ENCODE measurements at places on chromosomes 7 and 10.

DNA sequence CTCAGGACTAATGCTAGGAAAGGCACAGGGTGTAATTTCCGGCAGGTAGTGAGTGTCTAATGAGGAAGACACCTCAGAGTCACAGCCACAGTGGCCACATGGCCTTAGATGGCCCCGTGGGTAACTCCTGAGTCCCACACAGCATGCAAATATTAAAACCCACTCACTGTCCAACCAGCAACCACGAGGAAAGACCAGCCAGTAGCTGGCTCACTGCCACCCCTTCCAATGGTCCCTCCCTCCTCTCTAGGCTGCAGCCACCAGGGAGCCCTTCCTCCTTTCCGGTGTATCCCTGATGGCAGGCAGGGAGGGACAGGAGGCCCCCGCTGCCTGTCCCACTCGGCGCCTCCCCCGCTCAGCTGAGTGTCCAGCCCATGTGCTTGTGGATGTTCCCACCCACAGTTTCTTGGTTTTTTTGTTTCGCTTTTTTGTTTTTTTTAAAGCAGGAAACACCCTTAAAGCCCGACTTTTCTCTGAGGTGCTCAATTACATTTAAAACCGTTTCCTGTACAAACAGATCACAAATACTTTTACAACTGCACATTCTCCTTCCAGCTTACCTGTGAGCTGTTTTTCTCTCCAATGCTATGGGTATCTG, 9.2 kb downstream of the BNIP3 start:
- DNase-seq: no peak

- DNase-seq: no peak
Measured at GRCh38 chr10:35675846-35676245, 33.8 kb upstream of the FZD8 start.

DNA sequence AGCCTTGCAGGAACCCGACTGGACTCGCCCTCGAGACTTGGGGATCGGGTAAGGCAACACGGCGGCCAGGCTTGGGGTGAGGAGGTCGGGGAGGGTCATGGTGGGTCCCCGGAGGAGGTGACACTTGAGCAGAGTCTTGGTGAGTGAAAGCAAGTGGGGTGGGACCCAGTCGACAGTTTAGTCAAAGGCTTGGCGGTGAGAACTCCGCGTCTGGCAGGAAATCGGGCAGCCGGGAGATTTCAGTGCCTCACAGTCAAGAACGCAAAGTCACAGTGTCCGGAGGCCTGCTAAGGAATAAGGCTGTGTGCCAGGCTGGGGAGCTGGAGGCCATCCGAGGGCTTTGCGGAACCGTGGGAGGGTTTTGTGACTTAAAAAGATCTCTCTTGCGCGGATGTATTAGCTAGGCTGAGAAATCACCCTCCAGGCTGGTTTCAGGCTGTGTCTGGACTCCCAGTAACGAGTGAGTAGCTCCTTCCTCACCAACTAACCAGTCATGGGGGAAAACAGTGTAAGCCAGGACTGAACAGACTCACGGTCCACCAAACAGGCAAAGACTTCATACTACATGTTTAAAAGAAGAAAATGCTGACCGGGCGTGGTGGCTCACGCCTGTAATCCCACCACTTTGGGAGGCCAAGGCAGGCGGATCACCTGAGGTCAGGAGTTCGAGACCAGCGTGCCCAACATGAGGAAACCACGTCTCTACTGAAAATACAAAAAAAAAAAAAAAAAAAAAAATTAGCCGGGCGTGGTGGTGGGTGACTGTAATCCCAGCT, 613 bp downstream of the AP5Z1 start:
- DNase-seq: no peak

DNA sequence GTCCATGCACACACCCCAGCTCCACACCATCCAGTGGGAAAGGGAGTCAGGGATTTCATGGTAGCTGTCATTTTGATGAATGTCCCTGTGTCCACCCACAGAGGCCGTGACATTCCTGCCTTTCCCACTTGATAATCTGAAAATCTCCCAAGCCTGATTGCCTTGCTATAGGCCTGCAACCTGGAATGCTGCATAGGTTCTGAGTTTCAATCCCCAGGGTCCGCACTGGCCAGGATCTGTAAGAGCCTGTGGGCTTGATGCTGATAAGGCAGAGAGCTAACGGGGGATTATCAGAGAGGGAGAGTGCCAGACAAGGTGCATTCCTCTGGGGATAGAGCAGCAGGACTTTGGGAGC, 57.5 kb downstream of the RBM20 start:
- no peak for DNase-seq

DNA sequence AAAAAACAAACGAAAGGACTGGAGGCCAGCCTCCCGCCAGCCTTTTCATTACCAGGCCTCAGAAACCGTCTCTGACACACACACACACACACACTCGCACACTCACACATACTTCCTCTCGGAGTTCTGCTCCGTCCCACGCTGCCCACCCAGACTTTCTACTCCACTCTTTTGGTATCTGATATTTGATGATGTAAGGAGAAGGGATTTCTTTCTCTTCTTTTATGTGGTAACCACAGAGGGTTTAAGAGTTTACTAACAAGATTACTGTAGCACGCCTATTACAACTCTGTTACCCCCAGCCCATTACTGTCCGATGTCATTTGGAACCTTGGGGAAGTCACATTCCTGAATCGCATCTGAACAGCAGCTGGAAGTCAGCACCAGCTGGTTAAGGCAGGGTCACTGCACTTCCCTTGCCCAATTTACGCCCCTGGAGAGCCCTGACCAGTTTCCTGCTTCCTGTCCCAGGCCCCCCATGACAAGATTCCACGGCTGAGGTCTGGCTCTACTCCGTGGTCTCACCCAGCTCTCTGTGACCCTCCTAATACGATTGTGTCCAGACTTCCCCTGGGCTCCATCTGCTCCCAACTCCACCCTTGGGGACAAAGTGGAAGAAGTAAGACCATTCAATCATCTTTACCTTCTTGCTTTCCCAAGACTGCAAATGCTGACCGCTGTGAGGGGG, 1.1 kb downstream of the DENND2A start:
- no peak for DNase-seq

GRCh38 chr10:43857206-43857930, 208.7 kb upstream of the ZNF32 start:
- no peak for DNase-seq

DNA sequence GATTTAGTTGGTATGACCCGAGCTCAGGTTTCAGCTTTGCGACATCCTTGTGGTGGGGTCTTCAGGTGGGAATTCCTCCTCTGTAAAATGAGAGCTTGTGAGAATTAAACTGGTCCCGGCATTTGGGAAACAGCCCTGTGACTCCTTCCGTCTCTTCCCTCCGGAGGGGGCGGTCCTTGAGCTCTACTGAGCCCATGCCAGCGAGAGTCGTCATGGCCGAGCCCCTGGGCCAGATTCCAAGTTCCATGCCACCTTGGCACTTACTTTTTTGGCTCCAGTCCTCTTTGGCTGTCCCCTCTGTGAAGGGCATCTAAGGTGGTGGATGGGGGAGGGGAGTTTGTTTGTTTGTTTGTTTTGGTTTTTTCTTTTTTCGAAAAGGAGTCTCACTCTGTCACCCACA, 47.6 kb downstream of the GTF2IRD1 start:
- DNase-seq: no peak

All from GM18507 (cell line).